ENCODE measurements at places on chromosomes 3 and 15.

- DNase-seq, result no peak
These were observed 109.3 kb downstream of the SHQ1 start for GRCh38 chr3:72738752-72739530.

DNA sequence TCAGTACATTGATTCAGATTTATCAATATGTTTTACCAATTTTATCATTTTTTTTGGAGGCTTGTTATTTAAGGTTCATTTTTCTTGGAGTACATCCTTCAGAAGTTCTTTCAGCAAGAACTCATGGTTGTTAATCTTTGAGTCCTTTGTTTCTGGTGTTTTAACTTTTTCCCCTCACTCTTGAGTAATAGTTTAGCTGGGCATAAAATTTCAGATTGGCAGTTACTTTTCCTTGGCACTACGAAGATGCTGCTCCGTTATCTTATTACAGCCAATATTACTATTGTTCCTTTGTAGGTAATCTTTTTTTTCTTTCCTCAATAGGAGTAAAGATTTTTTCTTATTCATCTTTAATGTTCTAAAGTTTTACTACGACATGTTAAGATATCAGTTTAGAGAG lies 9.8 kb downstream of the LRRC58 start:
- DNase-seq, result no peak

DNA sequence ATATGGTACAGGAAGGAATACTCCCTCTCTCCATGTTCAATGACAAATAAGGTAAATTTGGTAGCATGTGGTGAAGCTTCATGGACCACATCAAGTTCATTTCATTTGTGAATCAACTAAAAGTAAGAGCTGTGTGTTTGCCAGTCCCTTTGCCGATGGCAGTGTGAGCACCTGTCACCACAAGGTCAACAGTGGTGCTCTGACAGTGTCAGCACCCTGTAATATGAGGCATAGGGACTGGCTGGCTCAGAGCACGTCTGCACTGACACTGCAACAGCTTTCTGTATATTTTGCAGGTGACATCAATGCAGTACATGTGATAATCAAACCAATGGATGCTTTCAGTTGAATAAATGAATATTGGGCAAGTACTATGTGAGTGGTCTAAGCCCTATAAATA lies 852.4 kb downstream of the TUSC7 start:
- DNase-seq, result no peak

DNA sequence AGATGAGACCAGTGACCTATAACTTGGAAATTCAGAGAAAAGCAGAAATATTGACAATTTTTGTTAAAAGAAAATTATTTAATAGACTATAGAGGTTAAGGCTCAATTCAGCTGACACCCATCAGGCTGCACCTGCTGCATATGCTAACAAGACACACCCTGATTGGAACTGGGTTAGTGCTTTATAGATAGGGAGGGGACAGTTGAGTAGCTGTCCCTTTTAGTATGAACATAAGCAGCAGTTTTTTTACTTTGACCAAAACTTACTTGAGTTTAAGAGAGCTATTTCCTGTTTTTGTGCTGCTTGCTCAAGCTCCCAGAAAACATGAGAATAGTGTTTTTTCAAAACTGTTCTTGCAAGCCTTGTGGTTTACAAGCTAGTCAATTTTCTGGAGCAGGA lies 292.6 kb downstream of the LRRC3B start:
- DNase-seq, result no peak

DNA sequence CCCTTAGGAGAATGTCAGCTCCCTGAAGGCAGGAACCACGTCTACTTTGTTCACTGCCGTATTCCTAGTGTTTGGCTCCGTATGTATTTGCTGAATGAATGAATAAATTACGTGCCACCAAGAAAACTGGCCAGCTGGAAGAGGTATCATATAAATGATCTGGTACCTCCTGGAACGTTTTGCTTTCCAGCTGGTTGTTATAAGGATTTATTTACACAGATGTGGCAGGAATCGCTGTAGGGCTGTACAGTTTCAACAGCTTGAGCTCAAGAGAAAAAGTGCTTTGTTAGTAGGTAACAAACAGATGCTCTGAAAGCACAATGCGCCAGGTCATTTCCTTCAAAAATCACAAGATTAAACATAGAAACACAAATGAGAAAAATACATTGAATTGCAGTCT lies 108.8 kb upstream of the ATP2B2 start:
- no peak for DNase-seq

DNA sequence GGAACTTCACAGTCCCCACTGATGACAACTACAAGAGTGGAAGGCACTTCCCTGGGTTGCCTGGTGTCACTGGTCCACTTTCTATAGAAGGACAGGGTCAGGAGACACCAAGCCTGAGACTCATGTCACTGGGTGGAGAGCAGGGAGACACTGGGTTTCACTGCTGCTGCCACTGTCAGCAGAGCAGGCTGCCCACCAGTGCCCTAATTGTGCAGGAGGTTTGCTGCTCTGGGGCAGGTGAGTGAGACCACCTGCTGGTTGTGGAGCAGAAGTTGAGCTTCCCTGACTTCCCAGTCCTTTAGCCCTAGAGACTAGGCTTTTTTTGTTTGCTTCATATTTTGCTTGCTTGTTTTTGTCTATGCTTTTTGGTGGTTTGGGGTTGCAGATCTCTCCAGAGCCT lies 528.4 kb upstream of the RGMA start:
- no peak for DNase-seq
